ENCODE measurements at places on chromosomes 5 and 9.

- DNase-seq, result no peak
Observed at GRCh38 chr9:19967888-19968459, 179.1 kb upstream of the SLC24A2 start.

DNA sequence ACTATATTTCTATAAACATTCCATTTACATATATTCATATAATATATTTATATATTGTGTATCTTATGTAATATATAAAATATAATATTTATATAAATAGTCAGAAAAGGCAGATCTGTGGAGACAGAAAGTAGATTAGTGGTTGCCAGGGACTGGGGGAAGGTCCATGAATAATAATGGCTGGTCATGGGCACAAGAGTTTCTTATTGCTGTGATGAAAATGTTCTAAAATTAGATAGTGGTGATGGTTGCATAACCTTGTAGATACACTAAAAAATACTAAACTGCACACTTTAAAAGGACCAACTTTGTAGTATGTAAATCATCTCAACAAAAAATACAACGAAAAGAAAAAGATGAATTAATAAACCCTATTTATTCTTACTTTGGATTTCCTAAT lies 47.3 kb downstream of the NUP155 start:
- no peak for DNase-seq

GRCh38 chr5:35016174-35017051 lies 31.3 kb downstream of the AGXT2 start:
- no peak for DNase-seq

DNA sequence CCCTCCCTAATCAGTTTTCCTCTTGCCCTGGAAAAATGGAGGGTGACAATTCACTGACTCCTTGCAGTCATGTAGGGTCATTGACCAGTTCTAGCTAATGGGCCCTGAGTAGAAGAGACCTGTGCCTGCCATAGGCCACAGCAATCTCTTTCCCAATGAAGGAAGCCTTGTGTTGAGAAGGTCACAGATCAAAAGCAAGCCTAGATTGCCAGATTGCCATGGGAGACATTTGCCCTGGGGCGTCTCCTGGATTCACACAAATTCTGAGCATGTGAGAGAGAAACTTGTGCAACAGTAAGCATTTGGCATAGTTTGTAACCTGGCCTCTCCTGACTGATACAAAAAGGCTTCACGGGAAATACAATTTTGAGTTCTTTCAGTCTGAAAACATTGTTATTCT lies 148.0 kb downstream of the NUDT12 start:
- no peak for DNase-seq

DNA sequence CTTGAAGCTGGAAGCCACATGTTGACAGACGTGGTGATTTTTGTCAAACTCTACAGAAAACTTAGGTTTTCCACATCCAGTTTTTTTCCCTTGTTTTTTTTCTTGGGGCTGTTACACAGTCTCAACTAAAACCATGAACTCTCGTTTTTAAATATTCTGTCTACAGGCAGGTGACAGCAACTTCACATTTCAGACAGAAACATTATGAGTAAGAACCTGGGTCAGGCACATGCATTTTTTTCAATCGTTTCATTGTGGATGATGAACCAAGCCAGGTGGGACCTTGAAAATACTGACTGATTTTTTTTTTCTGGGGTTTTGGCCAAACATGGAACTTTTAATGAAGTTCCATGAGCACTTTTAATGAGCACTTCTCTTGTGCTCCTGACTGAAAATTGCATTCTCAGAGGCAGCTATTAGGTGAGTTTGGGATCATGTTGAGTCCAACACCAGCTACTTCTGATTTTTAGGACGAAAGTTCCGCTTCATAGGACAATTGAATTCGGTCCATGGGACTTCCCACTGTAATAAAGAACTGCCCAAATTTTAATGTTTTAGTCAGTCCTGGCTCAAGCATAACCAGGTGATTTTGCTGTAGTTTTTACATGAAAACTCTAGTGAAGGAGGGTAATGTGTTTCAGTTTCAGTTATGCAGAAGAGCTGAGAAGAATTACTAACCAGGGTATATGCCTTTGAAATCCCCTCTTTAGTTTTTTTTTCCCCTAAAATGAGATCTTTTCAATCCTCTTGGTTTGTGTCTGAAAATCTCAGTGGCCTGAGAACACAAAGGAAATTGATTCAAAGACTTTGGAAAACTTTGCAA lies 93.2 kb upstream of the ADAMTS16 start:
- no peak for DNase-seq

- no peak for DNase-seq
Observed at GRCh38 chr5:112346411-112347044, 72.5 kb downstream of the EPB41L4A start.

DNA sequence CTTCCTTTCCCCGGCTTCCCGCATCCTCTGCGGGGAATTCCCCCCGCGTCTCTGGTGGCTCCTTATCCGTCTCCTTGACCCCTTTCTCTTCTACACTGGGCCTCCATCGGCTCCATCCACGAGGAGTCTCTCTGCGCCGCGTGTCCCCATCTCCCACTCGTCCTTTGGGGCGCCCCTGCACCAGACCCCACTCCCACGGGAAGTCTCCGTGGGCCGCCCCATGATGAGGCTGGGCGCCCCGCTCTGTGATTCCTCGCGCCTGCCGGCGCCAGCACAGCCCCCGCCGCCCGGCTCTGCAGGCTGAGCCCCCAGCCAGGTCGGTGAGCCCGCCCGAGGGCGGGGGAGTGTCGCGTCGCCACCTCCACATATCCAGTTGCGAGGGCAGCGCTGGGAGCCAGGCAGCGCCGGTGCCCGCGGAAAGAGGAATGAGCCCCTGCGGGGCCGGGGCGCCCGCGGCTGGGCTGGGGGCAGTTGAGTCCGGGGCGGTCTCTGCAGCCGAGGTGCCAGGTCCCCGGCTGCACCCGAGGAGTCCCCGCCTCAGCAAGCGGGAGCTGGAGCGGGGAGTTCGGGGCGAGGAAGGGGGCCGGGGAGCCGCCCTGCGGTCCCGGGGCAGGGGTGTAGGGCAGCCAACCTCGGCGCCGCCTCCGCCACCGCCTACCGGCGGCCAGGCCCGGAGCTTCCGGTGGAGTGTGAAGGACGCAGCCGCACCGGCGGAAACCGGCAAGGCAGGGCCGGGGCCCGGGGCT lies 2.1 kb upstream of the TRAF1 start:
- DNase-seq, result peak; percentile 85

DNA sequence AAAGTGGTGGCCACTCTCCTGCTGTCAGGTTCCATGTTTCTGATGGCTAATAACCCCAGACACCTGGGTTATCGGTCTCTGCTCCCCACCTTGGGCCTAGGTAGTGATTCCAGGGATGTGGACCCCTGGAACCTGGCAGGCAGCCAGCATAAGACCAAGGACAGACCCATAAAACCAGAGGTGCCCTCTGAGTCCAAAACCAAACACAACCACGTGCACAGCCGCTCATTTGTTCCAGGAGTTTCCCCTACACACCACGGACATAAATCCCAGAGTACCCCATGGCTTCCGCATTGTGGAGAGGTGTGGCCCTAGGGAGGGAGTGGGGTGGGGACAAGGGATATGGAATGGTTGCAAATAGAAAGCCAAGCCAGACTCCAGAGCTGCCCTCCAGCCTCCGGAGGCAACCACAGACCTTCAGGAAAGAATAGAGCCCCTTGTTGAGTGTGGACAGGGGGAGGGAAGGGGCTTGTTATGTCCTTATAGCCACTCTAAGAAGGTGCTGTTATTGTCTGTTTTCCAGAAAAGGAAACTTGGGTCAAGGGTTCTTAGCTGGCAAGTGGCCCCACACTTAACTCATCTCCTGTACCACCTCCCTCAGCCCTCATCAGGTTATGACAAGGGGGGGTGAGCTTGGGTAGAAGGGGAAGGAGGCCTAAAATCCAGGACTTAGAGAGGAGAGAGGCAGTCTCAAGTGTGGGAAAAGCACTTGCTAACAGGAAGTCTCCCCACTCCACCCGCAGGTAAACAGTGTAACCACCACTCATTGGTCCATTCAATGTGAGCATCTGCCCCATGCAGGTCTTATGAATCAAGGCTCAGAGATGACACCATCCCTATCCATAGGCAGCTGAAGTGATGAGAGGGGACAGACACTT lies 23.6 kb upstream of the CYSTM1 start:
- DNase-seq, result no peak

GRCh38 chr9:36941441-36941840 lies 92.6 kb downstream of the PAX5 start:
- DNase-seq, result no peak

DNA sequence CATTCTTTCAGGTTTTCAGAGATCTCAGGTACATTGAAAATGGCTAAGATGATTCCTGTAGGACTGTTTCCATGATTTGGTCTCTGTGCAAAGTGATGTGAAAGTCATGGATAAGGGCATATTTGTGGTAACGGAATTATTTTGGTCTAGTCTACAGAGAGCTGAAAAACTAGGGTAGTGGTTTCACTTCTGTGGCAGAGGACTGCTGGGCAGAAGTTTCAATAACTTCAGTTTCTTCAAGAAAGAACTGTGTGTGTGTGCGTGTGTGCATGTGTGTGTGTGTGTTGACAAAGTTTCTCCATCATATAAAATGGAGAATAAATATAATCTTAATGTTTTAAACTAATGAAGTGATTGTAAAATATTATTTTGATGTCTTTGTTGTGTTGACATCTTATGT lies 4.3 kb downstream of the CNOT8 start:
- no peak for DNase-seq

GRCh38 chr5:173507171-173507570 lies 109.3 kb downstream of the BOD1 start:
- DNase-seq, result no peak

DNA sequence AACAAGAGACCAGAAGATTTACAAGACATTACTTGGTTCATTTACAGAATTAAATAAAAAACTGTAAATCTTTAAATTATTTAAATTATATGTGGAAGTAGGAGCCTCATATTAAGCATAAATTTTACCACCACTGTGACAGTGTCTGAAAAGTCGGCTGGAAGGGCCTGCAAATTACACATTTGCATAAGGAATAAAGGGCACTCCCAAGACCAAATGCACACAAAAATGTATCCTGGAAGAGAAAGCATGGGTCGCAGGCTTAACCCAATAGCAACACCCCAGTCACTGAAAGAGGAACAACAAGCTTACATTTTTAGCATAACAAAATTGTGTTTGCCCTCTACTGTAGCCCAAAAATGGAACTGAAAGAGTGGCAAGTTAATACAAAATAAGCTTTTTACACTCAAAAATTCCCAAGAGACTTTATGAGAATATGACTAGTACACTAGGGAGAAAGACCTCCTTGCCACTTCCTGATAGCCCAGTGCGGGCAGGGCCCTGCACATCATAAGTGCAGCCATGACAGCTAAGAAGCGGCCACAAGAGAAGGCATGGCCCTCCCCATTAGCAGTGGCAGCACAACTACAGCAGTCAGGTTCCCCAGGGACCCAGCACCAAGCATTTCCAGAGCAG lies 482.0 kb downstream of the DTWD2 start:
- no peak for DNase-seq

DNA sequence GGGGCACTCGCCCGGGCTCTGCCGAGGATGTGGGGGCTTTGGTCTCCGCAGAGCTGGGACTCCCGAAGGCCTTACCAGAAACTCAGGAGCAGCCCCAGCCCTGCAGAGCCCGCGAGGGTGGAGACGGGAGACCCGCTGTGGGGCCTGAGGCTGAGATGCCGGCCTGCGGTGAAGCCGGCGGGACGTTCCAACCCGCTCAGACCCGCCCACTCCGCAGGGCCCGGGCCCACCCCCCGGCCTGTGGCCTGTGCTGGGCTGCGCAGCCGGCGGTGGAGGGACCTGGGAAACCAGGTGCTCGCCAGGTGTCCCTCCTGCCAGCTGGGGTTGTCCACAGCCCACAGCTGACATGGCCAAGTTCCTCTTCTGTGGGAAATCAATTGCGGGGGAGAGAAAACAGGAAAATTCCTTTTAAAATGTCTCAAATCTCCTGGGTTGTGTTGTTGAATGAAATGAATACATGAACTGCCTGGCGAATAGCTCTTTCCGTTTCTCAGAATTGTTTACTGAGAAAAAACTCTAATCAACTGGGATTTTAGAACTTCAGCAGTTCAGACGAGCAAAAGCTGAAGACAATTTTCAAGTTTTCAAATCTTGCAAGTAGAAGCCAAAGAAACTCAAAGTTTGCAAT lies 49.0 kb upstream of the IRX4 start:
- DNase-seq, result no peak

DNA sequence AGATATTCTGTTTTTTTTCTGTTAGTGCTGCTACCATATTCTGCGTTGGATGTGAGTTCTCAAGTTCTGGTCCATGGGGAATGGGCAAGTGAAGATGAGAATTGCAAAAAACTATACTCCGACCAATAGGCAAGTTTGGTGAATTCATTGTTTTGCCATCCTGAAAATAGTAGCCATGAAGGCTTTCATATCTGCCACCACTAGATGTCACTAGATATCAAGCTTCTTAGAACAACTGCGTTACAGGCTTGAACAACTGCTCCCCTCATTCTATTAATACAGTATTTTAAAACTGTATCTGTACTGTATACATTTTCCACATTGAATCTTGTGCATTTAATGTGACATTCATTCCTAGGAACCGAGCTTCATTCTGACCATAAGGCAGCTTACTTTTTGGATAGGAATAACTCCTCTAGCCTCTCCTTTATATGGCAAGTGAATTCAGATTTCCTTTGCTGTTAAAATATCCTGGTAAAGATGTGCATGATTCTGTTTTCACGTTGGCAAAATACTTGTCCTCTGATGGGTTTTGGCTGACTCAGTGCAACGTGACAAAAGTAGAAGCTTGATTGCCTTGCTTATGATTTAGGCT lies 163.6 kb downstream of the SREK1 start:
- no peak for DNase-seq

DNA sequence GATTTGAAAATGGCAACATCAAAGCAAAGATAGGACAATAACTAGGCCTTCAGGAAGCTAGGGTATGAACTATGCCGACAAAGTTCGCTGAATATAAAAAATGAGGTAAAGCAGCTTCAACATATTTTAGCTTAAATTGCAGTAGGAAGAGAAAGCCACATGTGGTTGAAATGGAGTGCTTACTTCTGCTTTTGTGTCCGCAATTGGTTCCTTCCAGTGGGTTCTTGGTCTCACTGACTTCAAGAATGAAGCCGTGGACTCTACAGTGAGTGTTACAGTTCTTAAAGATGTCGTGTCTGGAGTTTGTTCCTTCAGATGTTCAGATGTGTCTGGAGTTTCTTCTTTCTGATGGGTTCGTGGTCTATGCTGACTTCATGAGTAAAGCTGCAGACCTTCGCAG lies 95.2 kb downstream of the APTX start:
- DNase-seq, result no peak

DNA sequence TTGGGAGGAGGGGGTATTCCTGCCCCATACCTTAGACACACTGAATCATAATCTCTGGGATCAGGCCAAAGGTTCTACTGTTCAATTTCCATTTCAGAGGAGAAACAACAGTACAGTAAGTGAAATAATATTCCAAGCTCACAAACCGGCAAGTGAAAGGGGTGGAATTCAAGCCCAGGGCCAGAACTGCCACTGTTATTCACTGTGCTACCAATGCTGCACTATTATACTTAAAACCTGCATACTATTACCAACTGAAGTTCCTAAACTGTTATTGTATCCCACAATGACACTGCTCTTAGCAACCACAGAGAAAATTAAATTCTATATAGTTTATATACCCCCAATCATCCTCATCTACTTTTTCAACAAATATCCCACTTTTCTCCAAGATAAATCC lies 24.6 kb downstream of the SSBP2 start:
- DNase-seq, result no peak

- no peak for DNase-seq
Observed at GRCh38 chr5:95610546-95610945, 9.3 kb upstream of the GPR150 start.
